ENCODE measurements at places on chromosomes 2 and 18. TPM values are rescaled to one million over a fixed set of nuclear protein-coding genes. Genes with fewer than 3 reads are reported as not detected.

- no peak for DNase-seq
These were observed 148.4 kb upstream of the CAVIN2 start for GRCh38 chr2:191995285-191995684.

RND3 gene
- polyA plus RNA-seq, result 43.5 TPM

GRCh38 chr2:237639836-237640220 is 12.4 kb downstream of the LRRFIP1 start:
- no peak for DNase-seq

DNA sequence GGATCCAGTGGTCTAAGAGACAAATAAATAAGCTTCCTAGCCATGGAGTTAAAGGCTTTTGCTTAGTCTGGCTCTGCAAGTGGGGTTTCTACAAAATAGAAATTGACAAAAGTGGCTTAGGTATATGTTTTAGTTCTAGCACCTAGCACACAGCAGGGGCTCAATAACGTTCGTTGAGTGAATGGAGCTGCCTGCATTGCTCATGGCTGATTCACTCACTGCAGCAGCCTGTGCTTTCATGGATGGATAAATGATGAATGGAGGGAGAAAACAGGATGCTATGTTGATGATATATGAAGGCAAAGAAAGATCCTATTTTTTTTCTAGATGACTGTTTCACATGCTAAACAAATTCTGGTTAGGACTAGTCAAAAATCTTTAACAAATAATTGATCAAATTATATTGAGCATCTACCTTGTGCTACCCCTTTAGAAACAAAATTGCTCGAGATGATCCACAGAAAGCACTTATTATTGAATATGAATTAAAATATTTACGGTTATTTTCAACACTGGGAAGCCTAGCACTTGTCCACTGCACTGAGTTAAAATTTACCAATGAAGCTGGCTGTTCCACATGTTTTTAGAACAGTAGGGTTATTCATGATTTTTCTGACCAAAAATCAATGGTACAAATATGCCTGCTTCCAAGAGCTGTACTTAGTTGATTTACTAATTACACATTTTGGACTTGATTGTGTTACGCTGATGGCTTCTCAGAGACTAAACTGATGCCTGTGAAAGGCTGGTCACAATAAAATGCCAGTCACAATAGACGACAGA is 39.6 kb downstream of the HDHD2 start:
- DNase-seq, result no peak

IL36A gene
- polyA plus RNA-seq, result not detected

DNA sequence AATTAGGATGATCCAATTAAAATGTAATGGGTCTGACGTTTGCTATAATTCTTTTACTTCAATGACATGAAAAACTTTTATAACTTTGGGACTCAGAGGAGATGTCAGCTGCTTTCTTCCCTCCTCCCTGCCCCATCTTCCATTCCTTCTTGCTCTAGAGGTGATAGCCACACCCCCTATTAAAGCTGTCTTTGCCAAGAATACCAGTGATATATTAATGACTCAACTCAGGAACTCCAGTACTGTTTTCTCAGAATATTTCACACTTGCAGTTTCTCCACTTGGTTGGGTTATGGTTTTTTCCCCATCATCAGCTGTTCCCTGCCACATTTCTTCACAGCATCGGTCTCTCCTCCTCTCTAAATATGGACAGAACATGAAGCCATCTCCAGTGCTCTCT is 184.0 kb downstream of the KCNE4 start:
- no peak for DNase-seq

LRP2 gene
- polyA plus RNA-seq, result 157 TPM

DNA sequence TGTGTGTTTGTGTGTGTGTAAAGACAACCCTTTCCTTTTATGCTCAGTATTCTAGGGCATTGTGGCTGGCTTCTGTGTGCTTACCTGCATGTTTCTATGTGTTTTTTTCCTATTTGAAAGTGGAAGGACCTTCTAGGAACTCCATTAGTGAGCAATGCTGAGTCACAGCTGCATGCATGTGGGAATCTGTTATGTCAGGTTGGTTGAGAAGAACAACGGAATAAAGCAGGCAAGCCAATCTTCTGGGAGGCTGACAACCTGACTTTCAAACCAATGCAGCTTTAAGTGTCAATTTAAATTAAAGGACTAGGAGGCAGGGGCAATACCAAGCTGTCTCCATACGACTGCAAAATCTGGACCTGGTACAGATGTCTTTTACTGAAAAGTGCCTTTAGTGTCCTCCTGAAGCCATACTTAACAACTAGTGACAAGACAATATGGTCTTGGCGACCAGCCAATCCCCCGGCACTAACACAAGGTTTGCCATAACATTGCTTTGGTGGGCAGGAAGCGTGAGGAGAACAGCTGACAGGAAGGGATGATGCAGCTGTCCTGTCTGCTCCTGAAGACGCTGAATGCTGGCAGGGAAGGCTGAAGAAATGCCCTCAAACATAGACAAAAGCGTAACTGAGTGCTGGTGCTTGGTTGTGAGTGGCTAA is 514.7 kb upstream of the CDH7 start:
- DNase-seq, result no peak

GRCh38 chr18:69216321-69216720 is 184.4 kb upstream of the DOK6 start:
- no peak for DNase-seq

- DNase-seq, result no peak
These were observed 61.4 kb downstream of the MTCL1 start for GRCh38 chr18:8766559-8767293.

- no peak for DNase-seq
These were observed 12.8 kb upstream of the SFTPB start for GRCh38 chr2:85680707-85681371.

SLC16A14 gene
- polyA plus RNA-seq, result 4.9 TPM

- no peak for DNase-seq
These were observed 323.9 kb downstream of the SETBP1 start for GRCh38 chr18:45004546-45005080.

Data from left renal cortex interstitium (tissue), 4 donors.